Left cardiac atrium (tissue), 4 donors: ENCODE measurements at places on chromosomes 3 and 15. TPM values are rescaled to one million over a fixed set of nuclear protein-coding genes. Genes with fewer than 3 reads are reported as not detected.

DNA sequence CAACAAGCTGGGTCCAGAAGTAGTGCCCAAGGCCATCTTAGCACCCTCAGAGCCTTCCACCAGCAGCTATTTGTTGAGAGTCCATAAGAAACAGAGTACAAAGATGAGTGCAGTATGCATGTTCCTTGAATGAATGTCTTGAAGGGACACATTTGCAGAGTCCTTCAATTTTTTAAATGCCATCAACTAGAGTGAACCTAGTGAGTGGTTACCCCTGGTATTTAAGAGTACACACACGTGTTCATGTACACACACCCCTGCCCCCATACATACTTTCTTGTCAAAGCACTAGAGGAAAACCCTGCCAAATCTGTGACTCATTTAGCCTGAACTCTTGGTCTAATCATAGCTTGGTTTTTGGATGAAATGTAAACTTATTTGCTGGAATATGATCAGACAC is 84.5 kb upstream of the GALNT15 start:
- DNase-seq: no peak

Gene THSD4
- total RNA-seq: 68.3 TPM

Gene IL16
- total RNA-seq: 10.1 TPM

GRCh38 chr15:95874637-95875036 is 455.9 kb upstream of the NR2F2 start:
- no peak for DNase-seq

Gene ADPRH
- 10.8 TPM for total RNA-seq

DNA sequence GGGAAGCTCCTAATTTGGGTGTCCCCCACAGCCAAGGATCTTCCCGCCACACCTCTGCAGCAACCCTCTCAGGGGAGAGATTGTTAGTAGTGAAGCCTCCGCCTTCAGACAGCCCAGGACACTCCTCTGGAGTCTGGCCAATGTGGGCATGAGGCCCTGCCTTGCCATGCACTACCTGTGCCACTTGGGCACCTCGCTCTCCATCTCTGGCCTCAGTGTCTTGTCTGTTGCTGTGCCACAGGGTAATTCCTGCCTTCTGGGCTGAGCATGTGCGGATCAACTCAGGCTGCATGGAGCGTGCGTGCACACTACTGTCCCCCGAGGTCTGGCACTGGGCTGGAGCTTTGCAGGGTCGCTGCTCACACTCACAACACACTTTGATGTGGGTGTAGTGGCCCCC is 7.9 kb upstream of the MESP1 start:
- DNase-seq: no peak

- no peak for DNase-seq
These were observed 61.3 kb upstream of the PIAS1 start for GRCh38 chr15:67992834-67993233.

Gene SST
- not detected for total RNA-seq

GRCh38 chr15:90607361-90607760 is 77.6 kb downstream of the CRTC3 start:
- no peak for DNase-seq

DNA sequence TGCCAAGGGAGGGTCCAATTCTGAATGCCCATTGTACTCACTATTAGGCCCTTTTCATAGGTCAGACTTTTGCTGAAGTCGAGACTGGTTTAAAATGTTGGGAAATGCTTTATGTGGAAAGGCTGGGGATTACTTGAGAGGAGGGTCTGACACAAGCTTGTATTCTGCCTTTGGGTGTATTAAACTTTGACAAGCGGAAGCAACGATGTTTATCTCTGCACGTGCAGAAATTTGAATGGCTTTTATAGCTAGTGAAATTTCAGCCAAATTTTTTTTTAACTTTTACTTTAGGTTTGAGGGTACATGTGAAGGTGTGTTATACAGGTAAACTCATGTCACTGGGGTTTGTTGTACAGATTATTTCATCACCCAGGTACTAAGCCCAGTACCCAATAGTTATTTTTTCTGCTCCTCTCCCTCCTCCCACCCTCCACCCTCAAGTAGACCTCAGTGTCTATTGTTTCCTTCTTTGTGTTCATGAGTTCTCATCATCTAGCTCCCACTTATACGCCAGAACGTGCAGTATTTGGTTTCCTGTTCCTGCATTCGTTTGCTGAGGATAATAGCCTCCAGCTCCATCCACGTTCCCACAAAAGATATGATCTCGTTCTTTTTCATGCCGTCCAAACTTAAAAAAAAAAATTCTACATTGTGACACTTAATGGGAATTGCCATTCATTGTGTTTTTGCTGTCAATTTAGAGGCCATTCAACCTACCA is 223.0 kb upstream of the BHLHE40 start:
- DNase-seq: no peak

- DNase-seq: no peak
These were observed 246.7 kb downstream of the SHOX2 start for GRCh38 chr3:157859541-157859940.

Gene SLC24A5
- not detected for total RNA-seq

Gene FAM81A
- total RNA-seq: 2.4 TPM

Gene TTC21A
- 1.8 TPM for total RNA-seq

Gene NMNAT3
- 14.8 TPM for total RNA-seq

Gene MED12L
- total RNA-seq: 0.50 TPM

- no peak for DNase-seq
These were observed 42.9 kb upstream of the ARPP21 start for GRCh38 chr3:35596335-35596995.

Gene STARD9
- 10.9 TPM for total RNA-seq

DNA sequence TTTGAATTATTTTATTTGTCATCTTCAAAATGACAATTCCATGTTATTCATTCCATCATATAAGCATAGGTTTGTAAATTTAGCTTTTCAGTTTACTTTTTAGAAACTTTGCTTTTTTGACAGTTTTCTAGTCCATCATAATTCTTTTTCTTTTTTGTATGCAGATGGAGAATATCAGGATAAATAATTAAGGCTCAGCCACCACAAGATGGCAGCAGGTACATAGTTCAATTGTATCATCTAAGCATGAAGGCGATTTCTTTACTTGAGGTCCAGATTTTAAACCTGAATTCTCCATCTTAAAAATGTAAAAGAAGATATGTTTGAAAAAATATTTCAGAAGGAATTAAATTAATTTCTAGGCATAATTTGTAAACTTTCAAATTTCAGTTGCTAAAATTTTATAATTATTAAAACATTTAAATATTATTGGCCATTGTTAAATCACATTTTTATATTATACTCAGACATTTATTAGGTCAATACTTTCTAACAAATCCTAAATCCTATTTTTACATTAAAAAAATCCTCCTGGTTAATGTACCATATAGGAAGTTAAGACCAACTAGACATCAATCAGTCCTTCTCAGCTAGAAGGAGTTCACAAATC is 15.1 kb downstream of the PLSCR5 start:
- no peak for DNase-seq

DNA sequence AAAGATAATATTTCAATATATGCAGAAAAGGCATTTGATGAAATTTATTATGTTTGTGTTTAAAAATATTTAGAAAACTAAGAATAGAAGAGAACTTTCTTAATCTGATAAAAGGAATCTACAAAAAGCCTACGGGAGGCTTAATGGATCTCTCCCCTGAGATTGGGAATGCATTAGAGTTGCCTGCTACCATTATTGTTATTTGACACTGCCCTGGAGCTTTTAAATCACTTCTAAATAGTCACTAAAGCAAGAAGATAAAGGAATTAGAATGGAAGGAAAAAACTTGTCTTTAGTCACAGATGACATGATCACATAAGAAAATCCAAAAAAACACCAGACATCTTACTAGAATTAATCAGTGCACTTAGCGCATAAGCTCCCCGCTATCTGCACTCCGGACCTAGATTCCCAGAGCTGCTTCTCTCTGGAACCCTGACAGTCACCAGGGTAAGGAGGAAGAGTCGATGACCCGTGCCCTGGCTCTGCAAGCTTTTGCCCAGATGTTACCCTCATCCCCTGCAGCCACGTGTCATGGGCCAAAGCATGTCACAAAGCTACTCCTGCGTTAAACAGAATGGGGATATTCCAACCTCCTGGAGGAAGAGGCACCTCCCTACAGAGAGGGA is 97.1 kb downstream of the MINAR1 start:
- no peak for DNase-seq

Gene PPP1R14D
- not detected for total RNA-seq

- DNase-seq: no peak
These were observed 500.3 kb upstream of the LMCD1 start for GRCh38 chr3:8001307-8001706.

Gene CCDC33
- total RNA-seq: not detected

- DNase-seq: no peak
These were observed 22.8 kb downstream of the RTP3 start for GRCh38 chr3:46520531-46520930.

Gene DCBLD2
- total RNA-seq: 38.2 TPM

DNA sequence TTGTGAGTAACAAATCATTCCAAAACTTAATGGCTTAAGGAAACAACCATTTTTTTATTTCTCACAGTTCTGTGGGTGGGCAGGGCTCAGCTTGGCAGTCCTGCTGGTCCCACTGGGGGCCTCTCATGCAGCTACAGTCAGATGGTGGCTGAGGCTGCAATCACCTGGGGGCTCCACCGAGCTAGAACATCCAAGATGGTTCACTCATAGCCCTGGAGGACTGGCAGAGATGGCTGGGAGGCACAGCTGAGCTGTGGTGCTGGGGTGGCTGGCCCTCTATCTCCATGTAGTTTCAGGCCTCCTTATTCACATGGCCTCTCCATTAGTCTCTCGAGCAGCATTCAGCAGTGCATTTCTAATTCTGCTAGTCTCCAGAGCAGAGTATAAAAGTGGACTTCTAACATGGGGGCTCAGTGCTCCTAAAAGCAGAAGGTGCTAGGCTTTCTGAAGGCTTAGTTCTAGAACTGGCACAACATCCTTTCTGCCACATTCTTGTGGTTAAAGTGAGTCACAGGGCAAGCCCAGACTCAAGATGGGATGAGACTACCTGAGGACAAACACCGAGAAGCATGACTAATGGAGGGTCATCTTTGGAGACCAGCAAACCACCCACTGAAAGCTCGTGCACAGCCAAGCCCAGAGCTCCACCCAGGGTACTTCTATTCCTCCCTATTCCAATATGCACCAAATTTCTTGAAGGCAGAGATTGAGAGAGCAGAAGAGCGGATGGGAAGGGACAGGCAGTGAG is 6.3 kb downstream of the CAV3 start:
- DNase-seq: no peak

DNA sequence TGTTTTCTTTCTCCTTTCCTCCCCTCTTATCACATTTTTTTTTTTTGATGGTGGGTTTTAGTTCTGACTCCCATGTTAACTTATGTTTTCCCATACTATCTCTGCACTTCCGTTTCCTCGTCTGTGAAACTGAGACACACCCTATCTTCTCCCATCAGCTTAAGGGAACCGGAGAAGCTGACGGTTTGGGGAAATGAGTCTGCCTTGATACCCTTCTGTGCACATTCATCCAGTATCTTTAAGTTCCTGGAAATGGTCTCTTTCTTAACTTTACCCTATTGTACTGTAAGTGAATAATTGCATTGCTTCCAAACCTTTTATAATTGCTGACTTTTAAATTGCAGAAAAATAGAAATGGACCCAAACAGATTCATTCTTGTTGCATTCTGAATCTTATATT is 26.2 kb upstream of the CFAP161 start:
- no peak for DNase-seq

DNA sequence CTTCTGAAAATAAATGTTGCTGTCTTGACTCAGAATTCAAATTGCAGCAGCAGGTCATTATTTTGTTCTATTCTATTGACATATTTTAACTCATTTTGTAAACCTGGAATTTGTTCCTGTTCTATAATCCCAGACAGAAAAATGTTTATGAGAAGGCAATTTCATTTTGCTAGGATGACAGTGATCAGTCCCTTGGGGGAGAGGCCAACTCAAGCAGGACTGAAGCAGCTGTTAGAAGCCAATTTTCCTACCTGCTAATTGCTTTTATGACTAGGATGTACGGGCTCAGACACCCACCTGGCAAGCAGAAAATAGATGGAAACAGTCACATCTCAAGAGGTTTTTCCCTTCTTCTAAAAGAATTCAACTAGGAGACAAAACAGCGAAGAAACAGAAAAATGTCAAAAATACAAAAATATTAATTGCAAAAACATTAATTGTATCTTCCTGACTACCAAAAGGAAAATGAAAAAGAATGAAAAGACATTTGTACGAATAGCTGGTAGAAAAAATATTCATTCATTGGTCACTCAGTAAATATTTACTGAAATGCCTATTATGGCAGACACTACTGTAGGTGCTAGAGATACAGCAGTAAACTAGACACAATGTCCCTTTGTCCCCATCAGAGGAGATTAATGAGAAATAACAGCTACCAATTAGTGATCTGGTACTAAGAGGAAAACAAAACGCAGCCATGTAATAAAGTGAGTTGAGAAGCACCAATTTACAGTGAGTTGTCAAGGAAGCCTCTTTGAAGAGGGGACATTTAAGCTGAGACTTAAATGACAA is 73.5 kb downstream of the PEAK1 start:
- no peak for DNase-seq

DNA sequence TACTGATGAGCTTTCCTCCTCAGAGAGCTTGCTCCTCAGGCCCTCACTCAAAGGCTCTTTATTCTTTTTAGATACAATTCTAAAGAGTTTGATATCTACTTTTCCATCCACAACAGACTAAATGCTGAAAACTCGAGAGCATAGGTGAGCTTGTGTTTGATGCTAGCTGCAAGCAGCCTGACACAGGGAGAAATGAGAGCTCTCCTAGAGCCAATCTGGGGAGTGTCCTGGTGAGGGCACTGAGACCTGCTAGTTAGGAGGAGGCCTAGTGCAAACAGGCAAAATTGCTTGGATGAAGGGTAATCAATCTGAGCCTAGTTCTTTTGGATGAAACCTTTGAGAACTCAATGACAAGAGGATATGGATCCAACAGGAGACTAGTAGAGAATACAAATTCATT is 300.8 kb downstream of the ZBTB20 start:
- DNase-seq: no peak

Gene NAA50
- 65.7 TPM for total RNA-seq

DNA sequence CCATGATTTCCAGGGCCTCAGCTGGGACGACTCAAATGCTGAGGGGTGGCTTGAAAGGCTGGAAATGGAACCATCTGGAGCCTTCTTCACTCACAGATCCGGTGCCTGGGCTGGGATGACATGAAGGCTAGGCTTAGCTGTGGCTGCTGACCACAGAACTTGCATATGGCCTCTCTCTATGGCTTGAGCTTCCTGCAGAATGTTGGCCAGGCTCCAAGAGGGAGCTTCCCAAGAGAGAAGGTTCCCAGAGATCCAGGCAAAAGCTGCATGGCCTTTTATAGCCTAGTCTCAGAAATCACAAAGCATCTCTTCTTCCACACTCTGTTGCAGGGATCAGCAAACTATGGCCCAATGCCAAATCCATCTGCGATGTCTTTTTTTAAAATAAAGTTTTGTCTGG is 44.8 kb downstream of the GATM start:
- DNase-seq: peak; percentile 62

DNA sequence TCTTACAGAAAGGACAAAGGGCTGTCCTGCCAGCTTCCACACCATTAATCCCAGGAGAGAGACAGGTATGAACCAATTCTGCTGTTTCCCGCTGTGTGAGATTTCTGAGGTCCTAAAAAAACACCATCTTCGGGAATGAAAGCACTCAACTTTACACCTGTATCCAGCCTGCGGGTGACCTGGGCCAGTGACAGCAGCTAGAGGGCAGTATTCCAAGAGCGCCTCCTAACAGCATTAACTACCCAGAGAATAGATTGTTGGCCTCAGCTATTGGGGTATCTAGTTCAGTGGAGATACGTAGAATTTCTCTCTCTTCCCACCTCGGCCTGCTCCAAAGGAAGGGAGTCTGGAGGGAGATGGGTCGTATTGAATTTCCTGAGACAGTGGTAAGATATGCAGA is 55.1 kb downstream of the WDR76 start:
- no peak for DNase-seq

Gene HRG
- total RNA-seq: not detected

GRCh38 chr15:57533448-57533799 is 58.3 kb upstream of the MYZAP start:
- no peak for DNase-seq

Gene IVD
- total RNA-seq: 63.4 TPM
